CD4-positive, CD25-positive, alpha-beta regulatory T cell (primary cell): ENCODE measurements at places on chromosomes 6 and 20.

GRCh38 chr6:125174626-125175025 is 21.1 kb downstream of the TPD52L1 start:
- no peaks in the 10 kb centered on the region for H3K36me3 ChIP-seq
- no peak for DNase-seq
- H3K4me3 ChIP-seq: no peak overlapping the region
- H3K27me3 ChIP-seq: peaks cover 2% of the 10 kb centered on the region
- no peaks in the 10 kb centered on the region for H3K4me1 ChIP-seq

DNA sequence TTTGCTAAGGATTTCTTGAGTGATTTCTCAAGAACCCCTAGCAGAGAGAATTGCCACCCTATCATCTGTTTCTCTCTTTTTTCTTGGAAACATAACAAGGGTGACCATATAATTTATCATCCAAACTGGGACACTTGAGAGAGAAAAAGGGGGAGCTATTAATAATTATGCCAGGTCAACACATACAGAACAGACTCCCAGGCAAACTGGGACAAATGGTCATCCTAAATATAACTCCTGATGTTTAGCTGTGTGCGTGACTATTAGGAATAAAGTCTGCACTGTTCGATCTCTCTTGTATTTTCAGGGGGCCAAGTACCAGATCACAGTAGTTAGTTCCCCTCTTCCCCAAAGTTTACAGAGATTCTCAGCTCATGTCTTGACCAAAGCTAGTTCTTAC is 11.7 kb upstream of the HS3ST5 start:
- no peaks in the 10 kb centered on the region for H3K4me1 ChIP-seq
- no peaks in the 10 kb centered on the region for H3K36me3 ChIP-seq
- no peak overlapping the region for H3K27ac ChIP-seq

- H3K4me1 ChIP-seq: peaks cover 7% of the 10 kb centered on the region
- H3K27me3 ChIP-seq: no peaks in the 10 kb centered on the region
- no peaks in the 10 kb centered on the region for H3K36me3 ChIP-seq
- no peak overlapping the region for H3K27ac ChIP-seq
- H3K4me3 ChIP-seq: no peak overlapping the region
- no peak for DNase-seq
These were observed 42.2 kb downstream of the PRND start for GRCh38 chr20:4763723-4764510.

DNA sequence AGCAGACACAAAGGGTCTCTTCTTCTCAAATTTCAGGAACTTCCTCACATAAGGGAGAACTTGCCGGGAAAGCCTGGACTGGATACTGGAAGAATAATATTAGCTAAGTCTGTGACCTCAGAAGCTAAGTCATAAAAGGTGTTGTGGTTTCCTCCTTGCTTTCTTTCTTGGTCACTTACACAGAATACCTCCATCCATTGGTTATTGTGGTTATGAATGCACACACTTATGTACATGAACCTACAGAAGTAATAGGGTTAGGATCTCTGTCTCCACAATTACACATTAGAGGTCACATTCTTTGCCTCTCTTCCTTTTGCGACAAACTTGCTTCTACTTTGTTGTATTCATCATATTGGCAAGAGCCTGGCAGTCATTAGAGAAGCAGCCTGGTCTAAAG is 40.4 kb downstream of the ZNF391 start:
- H3K27me3 ChIP-seq: peaks cover 2% of the 10 kb centered on the region
- DNase-seq: no peak
- no peaks in the 10 kb centered on the region for H3K4me1 ChIP-seq
- H3K36me3 ChIP-seq: no peaks in the 10 kb centered on the region
- H3K27ac ChIP-seq: no peak overlapping the region

DNA sequence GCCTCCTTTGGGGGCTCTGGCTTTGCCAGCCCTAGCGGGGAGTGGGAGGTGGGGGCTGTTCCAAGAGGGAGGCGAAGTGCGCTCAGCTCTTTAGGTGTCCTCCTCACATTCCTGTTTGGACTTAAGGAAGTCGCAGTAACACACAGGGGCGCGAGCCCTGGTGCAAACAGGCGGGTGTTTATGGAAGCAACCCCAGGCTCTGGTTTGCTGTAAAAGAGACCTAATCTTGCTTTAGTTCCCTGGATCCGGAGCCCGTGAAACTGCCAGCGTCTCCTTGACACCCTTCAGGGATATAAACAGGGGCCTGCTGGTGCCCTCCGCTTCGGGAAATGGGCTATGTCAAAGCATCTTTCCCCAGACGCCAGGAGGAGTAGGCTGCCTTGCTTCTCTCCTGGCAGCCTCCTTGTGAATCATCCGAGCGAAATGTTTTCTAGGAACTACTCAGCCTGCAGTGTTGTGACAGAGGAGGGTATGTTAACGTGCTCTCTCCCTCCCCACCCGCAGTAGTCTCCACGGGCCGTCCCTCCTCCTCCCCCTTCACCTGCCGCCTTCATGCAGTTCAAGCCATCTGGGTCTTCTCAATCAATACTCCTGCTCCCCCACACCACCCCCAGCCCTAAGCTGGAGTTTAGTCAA is 168.0 kb upstream of the LRFN2 start:
- H3K36me3 ChIP-seq: no peaks in the 10 kb centered on the region
- H3K27ac ChIP-seq: no peak overlapping the region
- no peak for DNase-seq

- no peak for DNase-seq
- H3K27ac ChIP-seq: no peak overlapping the region
- H3K27me3 ChIP-seq: no peaks in the 10 kb centered on the region
- no peaks in the 10 kb centered on the region for H3K36me3 ChIP-seq
- H3K4me1 ChIP-seq: no peaks in the 10 kb centered on the region
These were observed 88.2 kb downstream of the COL12A1 start for GRCh38 chr6:75117701-75118100.

- no peaks in the 10 kb centered on the region for H3K27me3 ChIP-seq
- H3K4me1 ChIP-seq: no peaks in the 10 kb centered on the region
- H3K27ac ChIP-seq: no peak overlapping the region
These were observed 146.4 kb downstream of the ERMARD start for GRCh38 chr6:169897601-169898358.

DNA sequence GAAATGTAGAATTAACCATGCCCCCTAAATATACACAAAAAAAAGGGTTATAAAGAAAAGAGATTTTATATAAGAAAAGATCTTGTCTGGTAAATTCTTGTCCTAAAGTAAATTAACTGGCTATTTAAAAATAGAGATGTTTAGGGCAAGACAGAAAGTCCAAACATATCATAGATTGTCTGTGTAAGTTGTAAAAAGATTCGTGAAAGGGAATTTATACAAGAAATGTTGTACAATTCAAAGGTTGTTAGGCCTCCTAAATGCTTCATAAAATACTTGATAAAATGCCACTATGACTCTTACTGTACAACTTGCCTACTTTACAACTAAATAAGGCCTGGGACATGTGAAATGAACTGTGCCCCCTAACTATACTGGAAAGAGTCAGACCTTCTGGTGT is 21.9 kb upstream of the AGPAT4 start:
- no peak overlapping the region for H3K4me3 ChIP-seq
- H3K4me1 ChIP-seq: no peaks in the 10 kb centered on the region
- peaks cover 4% of the 10 kb centered on the region for H3K27me3 ChIP-seq
- no peaks in the 10 kb centered on the region for H3K36me3 ChIP-seq
- H3K27ac ChIP-seq: no peak overlapping the region

DNA sequence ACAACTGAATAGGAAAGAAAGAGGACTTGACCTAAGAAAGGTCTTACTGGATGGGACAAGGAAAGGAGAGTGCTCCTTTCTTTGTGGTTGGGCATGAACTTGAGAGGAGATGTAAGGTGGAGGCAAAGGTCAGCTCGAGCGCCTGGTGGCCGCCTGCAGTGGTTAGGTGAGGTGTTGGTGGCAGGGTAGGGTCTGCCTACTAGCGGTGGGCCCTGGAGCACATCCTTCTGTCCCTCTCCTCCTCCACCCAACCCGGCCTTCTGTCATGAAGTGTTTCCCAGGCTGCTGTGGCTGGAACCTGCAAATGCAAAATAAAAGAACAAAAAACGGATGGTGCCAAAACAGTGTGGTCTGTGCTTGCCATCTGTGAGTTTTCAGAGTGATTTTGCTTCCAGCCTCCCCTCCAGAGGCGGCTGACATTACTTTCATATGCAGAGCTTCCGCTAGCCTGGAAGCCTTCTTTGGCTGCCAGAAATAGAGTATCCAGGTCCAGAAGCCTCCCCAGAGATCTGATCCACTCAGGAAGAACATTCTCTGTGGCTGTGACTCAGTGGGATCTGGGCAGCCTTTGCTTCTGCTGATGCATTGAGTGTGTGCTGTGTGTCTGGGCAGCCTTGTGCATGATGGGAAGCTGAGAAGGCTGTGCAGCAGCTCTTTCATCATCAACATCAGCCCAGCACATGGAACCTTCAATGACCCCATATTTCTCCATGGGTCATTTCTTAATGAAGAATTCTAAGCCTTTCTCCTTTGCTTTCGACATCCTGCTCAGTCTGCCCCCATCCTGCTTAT is 79.8 kb upstream of the FAM184A start:
- H3K4me3 ChIP-seq: no peak overlapping the region
- H3K4me1 ChIP-seq: no peaks in the 10 kb centered on the region
- no peaks in the 10 kb centered on the region for H3K36me3 ChIP-seq
- no peak for DNase-seq
- H3K27me3 ChIP-seq: peaks cover 4% of the 10 kb centered on the region
